Left renal cortex interstitium (tissue), 4 donors: ENCODE measurements at places on chromosomes 13 and 19.

GRCh38 chr13:113369189-113369588, 5.3 kb upstream of the GRTP1 start:
- no peak for DNase-seq

DNA sequence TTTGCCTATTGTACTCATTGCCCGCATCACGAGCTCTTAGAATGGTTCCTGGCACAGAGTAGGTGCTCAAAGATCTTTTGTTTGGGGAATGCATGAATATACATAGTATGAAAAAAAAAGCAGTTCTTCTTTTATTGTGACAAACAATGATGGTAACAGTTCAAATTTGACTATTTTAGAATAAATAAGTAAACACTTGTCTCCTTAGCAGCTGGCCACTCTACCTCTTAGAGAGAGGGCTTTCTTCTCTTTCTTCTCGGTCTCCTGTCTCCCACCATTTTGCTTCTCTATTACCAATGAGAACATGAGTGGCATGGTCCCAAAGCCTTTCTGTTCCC, 639 bp upstream of the SLAIN1 start:
- DNase-seq: no peak

- no peak for DNase-seq
Observed at GRCh38 chr13:84332346-84332745, 450.1 kb upstream of the SLITRK1 start.

DNA sequence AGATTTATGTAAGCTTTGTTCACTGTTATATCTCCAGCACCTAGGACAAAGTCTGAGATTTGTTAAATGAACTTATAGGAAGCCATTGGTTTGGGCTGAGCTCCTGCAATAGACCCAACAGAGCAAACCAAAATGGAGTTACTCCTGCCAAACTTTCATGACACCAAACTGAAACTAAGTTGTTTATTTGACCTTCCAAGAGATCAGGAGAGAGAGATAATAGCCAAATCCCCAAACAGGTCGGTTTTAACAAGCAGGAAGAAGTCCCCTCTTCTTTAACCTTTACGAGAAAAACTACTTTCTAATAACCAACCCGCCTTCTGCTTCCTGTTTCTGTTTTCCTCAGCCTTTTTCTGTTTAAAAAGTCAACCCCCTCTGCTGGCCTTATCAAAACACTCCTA, 54.9 kb upstream of the ATP12A start:
- no peak for DNase-seq

- no peak for DNase-seq
Observed at GRCh38 chr13:91313103-91313502, 34.4 kb upstream of the MIR17HG start.

- DNase-seq: no peak
Observed at GRCh38 chr13:108031865-108032264, 183.5 kb downstream of the LIG4 start.

- no peak for DNase-seq
Observed at GRCh38 chr13:49693191-49693733, 2.0 kb upstream of the EBPL start.

- no peak for DNase-seq
Observed at GRCh38 chr13:111661776-111662175, 341.3 kb downstream of the TEX29 start.

GRCh38 chr13:113930671-113931637, 42.9 kb downstream of the C13orf46 start:
- no peak for DNase-seq

GRCh38 chr19:47377208-47377701, 28.1 kb downstream of the DHX34 start:
- no peak for DNase-seq

DNA sequence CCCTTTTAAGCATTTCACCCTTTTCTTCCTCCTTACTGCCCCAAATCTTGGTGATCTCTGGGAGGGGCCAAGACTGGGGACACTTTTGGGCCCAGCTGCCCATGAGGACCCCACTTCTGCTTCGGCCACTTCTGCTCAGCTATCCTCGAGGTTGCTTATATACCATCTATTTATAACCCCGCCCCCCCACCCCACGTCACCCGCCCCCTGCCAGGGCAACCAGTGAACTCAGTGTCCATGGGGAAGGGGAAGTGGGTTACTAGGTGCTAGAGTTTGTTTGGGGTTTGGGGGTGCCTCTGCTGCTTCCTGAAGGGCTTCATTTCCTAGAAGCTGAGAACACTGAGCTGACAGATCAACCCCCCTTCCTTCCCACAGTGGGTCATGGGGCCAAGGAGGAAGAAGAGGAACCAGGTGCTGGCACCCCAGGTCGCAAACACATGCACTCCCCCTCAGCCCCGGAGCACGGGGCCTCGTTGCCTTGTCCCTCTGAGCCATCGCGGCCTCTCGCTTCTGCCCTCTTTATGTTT, 6.1 kb upstream of the ADGRE5 start:
- DNase-seq: no peak

- no peak for DNase-seq
Observed at GRCh38 chr19:49419173-49419572, 4.1 kb downstream of the PTH2 start.

DNA sequence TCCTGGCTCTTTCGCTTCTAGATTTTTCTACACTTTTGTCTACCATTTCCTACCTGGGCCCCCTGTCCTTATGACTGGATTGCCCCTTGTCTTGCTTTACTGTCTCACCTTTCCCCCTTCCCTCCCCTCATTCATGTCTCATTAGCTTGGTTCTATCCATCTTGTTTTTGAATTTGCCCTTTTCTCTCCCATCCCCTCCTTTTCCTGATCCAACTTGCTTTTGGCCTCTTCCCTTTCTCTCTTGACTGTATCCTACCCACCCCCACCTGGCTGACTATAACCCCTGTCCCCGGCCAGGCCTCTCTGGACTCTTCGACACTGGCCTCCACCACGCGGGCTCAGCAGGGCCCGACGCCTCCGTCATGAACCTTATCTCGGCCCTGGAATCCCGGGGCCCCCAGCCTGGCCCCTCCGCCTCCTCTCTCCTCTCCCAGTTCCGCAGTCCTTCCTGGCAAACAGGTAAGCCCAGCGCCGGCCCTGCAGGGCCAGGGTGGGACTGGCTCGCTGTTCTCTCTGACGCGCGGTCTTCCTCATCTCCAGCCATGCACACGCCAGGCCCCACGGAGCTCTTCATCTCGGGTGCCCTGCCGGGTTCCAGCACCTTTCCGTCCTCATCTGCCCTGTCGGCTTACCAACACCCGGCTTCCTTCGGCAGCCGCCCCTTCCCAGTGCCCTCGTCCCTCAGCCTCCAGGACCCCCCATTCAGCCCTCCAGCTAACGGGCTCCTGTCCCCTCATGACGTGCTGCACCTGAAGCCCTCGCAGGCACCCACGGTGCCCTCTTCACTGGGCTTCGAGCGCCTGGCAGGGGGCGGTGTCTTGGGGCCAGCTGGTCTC, 3.4 kb downstream of the PRR12 start:
- DNase-seq: no peak

- DNase-seq: no peak
Observed at GRCh38 chr13:63910511-63910910, 2494.9 kb upstream of the PCDH20 start.

GRCh38 chr19:39384839-39385568, 5.9 kb downstream of the PAF1 start:
- DNase-seq: no peak

DNA sequence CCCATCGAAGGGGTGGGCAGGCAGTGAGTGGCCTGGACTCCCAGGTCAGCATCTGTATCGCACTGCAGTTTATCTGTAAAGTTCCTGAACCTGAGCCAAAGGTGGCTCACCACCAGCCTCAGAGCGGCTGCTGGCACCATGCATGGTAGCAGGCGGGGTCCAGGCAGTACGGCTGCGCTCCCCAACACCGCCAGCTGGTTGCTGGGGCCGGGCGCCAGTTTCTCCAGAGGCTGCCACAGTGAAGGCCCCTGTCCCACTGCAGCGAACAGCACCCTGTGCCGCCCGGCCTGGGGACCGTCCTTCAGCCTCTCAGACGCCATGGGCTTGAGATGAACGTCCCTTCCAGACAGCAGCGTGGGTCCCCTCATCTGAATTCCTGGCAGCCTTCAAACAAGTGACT, 109.8 kb downstream of the KDM4B start:
- DNase-seq: no peak

DNA sequence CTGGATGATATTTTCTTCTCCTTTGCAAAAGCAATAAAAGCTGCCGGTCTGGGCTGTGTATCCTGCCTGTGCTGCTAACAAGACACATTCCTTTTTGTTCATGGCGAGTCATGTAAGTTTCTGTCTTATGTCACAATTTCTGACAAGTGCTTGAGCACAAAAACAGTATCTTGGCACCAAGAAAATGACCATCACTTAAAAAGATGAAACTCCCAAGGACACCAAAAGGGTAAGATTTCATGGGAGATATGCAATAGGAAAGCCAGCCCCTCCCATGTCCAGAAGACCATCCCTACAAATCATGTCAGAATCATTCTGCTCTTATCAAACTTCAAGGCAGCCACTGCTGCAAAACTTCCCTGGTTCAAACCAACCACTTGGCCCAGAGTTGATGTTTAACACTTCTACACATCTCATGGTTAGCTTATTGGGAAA, 375.4 kb upstream of the ZNF507 start:
- DNase-seq: no peak

- no peak for DNase-seq
Observed at GRCh38 chr19:54345938-54346386, 7.0 kb upstream of the LILRA4 start.

GRCh38 chr19:43395561-43395960, 19.1 kb upstream of the TEX101 start:
- no peak for DNase-seq

DNA sequence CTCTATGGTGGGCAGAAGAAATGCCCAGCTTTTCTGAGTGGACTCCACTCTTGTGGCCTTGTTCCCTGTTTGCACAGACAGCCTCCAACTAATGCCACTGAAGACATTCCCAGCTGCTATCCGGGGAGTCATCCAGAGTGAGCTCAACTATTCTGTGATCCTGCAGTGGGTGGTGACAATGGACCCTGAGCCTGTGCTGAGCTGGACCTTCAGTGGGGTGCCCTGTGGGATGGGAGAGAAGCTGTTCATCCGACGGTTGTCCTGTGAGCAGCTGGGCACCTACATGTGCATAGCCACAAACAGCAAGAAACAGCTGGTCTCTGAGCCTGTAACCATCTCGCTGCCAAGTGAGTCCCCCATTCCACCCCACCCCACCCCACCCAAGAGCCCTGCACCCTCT, 10.3 kb downstream of the IGSF23 start:
- DNase-seq: no peak

DNA sequence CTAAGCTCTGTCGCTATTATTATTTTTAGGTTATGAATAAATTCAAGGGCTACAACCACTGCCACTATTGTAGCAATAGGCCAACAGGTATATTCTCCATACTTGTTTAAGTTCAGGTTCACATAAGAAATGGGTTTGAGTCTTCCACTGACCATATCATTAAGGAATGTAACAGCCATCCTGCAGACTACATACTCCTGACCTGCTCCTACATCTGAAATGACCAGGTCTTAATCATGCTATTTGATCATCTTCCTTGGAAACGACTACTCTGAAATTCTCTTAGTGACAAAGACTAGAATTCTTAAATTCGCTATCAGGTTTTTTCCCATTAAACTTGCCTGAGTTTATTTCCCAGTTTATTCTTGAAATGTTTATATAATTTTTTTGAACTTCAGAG, 66.8 kb downstream of the IPO5 start:
- no peak for DNase-seq
